CD4-positive, alpha-beta T cell treated with Interleukin-6 for 4 hours (primary cell): ENCODE measurements at places on chromosomes 12 and 14.

GRCh38 chr14:30873308-30874119 lies 845 bp upstream of the COCH start:
- no peak for DNase-seq

GRCh38 chr12:56358836-56359532 lies 923 bp downstream of the STAT2 start:
- no peak for DNase-seq

- DNase-seq, result no peak
Observed at GRCh38 chr14:87898301-87898700, 94.7 kb downstream of the GALC start.

- no peak for DNase-seq
Observed at GRCh38 chr12:9754099-9754927, 6.4 kb downstream of the CD69 start.

GRCh38 chr12:124053851-124054250 lies 80.8 kb downstream of the ZNF664 start:
- no peak for DNase-seq

- peak; percentile 51 for DNase-seq
Observed at GRCh38 chr12:6688543-6688998, 604 bp downstream of the ZNF384 start.

DNA sequence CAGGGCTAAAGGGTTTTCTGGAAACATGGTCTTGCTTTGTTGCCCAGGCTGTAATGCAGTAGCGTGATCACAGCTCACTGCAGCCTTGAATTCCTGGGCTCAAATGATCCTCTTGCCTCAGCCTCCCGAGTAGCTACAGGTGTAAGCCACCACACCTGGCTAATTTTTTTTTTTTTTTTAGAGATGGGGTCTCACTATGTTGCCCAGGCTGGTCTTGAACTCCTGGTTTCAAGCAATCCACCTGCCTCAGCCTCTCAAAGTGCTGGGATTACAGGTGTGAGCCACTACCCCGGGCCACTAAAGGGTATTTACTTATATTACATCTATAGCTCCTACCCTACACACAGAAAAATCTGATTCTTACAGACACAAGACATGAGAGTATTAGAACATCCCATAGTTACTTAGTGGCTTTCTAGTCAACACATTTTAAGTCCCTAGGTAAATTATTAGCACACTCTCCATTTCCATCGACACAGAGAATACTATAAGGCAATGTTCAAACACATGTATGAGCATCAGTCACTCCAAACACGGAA lies 6.2 kb upstream of the DCAF11 start:
- DNase-seq, result no peak

DNA sequence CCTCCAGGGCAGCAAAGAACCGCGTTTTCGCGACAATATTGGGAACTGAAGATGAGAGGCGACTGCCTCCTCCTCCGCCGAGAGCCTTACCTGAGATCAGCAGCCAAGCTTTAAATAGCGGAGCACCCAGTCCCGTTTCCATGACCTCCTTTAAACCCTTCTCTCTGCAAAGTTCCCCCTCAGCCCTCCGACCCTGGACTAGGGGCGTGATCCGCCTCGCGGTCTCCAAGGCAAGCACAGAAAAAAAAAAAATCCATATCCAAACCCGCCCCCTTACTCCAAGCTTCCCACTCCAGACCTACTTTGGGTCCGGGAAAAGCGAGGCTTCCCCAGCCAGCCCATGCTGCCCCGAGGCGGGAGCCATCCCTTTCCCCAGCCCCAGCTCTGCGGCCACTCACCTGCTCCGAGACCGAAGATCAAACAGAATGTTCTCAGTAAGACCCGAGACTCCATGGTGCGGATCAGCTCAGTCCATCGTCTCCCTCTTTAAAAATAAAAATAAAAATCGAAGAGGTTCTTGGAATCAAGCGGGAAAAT lies 630 bp downstream of the NELL2 start:
- DNase-seq, result peak; percentile 29

GRCh38 chr12:42590330-42590934 lies 886 bp upstream of the PRICKLE1 start:
- DNase-seq, result no peak

DNA sequence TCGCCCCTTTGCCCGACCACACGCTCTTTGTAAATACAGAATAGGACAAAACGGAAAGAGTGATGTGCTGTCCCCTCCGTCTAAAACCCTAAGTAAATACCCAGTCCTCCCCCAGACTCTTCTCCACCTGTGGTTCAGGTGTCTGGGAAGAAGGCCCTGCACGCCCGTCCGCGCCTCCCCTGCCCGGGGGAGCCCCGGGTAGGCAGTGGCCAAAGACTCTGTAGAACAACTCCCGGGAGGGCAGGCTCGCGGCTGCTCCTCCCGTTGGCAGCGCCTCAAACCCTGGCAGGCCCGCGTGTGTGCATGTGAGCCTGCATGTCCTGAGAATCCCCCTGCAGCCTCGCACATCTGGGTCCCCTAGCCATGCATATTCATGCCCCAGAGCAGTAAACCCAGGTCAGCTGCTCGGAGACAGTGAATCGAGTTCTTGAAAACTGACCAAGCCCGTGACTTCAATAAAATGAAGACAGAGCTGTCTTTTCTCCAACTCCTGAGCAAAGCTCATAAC lies 165.8 kb downstream of the MON2 start:
- DNase-seq, result no peak

DNA sequence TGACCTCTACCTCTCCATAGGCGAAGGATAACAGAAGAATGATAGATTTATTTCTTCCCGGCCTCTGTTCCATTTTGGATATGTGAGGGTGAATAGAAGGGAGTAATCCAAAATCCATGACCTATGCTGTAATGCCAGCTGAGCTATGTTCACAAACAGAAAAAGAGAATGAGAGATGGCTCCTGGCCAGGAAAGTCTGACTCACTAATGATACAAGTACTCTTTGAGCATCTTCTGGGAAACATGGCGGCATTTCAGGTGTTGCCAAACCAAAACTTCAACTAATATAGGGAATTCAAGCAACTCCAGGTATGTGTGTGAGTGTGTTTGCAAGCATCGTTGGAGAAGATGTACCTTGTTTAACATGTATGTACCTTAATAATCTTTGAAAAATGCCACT lies 55.1 kb downstream of the MED13L start:
- DNase-seq, result peak; percentile 39

GRCh38 chr12:3537719-3538465 lies 46.9 kb downstream of the PRMT8 start:
- no peak for DNase-seq
